Activated T-helper 1 cell treated with Interleukin-2 at 50 U/mL for 16 hours (primary cell): ENCODE measurements at places on chromosomes 16 and 17.

GRCh38 chr17:60724647-60725046 is 47.0 kb downstream of the BCAS3 start:
- DNase-seq = no peak

- DNase-seq = no peak
Observed at GRCh38 chr17:66354472-66354871, 52.1 kb downstream of the PRKCA start.

DNA sequence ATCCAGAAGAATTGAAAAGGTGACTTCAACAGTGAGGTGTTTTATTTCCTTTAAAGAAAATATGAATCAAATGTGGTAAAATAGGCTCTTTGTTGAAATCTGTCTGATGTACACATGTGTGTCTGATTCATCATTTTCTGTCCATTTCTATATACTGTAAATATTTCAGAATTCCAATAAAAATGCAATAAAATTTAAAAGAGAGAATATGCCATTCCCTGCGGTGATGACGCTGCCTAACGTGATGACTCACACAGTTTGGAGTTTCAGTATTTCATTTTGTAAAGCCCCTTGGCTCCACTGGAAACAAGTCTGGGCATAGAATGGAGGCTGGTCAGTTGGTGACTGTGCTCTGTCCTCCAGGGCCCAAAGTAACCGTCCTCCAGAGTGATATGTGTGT is 482.5 kb upstream of the CDH5 start:
- no peak for DNase-seq

GRCh38 chr16:29857133-29857760 is 5.8 kb downstream of the CDIPT start:
- DNase-seq = no peak

- DNase-seq = no peak
Observed at GRCh38 chr17:79325709-79326430, 251.2 kb downstream of the ENGASE start.

- no peak for DNase-seq
Observed at GRCh38 chr16:55036371-55036821, 105.7 kb downstream of the IRX5 start.

DNA sequence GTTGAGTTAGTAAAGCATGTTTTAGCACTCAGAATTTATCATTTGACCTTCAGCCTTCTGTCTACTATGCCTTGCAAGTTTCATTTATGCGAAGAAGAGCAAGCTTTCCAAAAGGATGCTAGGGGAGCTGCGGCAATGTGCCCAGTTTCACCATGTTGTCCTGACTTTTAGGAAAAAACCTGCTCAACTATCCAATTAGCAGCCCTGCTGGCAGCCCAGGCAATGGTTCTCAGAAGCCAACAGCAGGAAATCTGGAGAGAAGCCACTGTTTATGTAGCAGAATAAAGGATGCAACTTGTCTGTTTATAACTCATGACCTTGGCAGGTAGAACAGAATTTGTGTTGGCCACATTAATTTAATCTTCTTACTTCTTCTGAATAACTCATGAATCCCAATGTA is 230.8 kb downstream of the ABCC12 start:
- no peak for DNase-seq

DNA sequence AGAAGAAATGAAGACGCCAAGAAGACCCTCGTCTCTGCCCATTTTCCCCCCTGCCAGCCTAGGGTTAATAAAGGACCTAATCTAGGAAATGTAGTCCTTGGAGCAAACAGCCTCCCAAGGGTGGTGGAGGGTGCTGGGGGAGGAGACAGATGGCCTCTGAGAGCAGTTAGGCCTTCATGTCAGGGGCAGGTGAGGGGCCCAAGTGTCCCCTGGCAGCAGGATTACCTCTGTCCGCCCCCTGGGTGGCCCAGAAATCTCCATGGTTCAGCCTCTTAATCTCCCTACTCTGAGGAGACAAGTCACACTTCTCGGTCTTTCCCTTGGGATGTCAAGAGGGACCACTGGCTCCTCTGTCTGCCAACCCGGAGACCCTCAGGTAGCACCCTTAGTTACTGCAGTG is 365.4 kb upstream of the TNRC6C start:
- no peak for DNase-seq

DNA sequence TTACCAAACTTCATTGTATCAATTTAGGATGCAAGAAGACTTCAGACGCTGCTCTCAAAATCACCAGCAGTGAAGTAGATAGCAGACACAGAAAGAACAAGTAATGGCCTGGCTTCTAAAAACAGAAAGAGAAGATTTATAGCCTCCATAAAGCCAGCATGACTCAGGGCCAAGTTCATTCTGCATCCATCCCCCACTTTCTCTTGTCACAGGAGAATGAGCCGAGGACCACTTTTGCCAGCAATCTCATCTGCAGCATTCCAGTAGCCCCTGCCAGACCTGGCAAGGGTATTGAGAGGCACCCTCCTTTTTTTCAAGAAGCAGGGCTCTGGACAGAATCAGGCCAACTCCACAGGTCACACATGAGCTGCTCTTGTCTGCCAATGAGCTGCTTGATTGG is 355.4 kb upstream of the SOX9 start:
- DNase-seq = no peak

GRCh38 chr17:7572338-7572587 is 7.2 kb upstream of the CD68 start:
- DNase-seq = no peak

DNA sequence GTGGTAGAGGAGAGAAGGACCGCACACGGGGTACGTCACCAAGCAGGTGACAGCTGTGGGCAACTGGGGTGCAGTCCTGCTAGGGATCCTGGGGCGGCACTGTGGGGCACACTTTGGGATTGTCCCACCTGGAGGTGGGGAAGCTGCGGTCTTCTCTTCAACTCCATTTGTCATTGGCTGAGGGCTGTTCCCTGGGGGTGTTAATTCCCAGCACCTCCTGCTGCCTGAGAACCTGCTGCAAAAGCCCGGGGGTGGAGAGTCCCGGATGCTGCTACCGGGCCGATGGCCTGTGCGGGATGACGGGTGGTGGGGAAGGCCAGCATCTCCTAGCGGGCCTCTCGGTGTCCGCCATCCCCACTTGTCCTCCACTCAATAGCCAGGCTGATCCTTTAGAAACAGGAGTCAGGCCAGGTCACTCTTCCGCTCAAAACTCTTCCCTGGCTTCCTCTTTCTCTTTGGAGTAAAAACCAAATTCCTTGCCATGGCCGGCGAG is 100.2 kb downstream of the CYLD start:
- no peak for DNase-seq

GRCh38 chr17:43779145-43780125 is 658 bp upstream of the DUSP3 start:
- no peak for DNase-seq

DNA sequence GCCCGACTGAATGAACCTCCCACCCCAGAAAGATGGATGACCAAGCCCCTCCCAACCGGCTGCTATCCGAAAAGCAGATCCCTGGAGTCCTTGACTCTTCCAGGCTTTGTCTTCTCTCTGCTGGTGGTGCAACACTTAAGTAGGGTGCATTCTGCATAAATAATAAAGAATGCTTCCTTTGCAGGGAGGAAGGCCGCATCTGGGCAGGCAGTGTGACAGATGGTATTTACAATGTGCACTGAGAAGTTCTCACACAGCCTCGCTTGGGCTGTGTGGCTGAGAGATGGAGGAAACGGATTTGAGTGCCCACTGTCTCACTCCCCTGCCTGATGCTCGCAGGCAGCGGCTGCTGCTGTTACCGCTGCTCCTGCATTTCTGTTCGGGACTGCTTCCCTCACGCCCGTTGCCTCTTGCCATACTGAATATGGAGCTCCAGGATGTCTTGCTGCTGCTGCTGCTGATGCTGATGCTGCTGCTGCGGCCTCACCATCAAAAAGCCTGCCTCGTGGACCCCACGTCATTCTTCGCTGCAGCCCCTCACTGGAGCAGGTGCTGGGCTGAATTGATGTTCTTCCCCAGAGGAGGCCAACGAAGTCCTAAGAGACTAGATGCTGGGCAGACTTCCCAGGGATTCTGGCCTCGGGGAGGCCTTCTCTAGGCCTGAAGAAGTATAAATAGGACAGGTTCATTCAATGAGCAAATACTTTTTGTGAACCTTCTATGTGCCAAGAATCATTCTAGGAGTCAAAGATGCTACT is 7.1 kb upstream of the RHBDL3 start:
- DNase-seq = no peak

- no peak for DNase-seq
Observed at GRCh38 chr17:47895347-47895855, 635 bp upstream of the SP2 start.

- DNase-seq = no peak
Observed at GRCh38 chr16:28958216-28958615, 7.5 kb downstream of the NFATC2IP start.

DNA sequence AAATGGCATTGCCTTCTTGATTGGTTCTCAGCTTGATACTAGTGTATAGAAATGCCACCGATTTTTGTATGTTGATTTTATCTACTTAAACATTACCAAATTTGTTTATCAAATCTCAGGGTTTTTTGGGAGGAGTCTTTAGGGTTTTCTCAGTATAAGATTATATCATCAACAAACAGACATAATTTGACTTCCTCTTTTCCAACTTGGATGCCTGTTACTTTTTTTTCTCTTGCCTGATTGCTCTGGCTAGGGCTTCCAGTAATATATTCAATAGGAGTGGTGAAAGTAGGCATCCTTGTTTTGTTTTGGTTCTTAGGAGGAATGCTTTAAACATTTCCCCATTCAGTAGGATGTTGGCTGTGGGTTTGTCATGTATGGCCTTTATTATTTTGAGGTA is 29.1 kb downstream of the EFCAB13 start:
- DNase-seq = no peak
